ENCODE measurements at places on chromosomes 2 and 18.

- DNase-seq: peak; percentile 49
These were observed 1.4 kb downstream of the RAB1A start for GRCh38 chr2:65128297-65129190.

- no peak for DNase-seq
These were observed 24.3 kb upstream of the RAB10 start for GRCh38 chr2:26009567-26009963.

DNA sequence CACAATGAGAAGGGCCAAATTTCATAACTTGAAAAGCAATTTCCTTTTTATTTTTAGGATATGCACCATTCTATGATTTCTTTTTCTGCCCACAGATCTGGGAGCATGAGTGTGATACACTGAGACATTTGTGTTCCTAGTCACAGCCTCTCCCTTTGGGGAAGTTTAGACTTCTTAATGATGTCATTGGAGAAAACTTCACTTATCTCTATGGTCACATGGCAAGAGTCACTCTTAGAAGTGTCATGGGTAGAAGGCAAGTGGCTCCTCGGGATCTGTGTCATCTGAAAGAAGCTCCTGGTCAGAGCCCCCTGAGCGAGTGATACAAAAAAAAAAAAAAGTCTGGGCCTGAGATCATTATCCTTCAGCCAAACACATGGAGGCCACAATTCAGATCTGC lies 62.5 kb upstream of the LGALSL start:
- DNase-seq: no peak

DNA sequence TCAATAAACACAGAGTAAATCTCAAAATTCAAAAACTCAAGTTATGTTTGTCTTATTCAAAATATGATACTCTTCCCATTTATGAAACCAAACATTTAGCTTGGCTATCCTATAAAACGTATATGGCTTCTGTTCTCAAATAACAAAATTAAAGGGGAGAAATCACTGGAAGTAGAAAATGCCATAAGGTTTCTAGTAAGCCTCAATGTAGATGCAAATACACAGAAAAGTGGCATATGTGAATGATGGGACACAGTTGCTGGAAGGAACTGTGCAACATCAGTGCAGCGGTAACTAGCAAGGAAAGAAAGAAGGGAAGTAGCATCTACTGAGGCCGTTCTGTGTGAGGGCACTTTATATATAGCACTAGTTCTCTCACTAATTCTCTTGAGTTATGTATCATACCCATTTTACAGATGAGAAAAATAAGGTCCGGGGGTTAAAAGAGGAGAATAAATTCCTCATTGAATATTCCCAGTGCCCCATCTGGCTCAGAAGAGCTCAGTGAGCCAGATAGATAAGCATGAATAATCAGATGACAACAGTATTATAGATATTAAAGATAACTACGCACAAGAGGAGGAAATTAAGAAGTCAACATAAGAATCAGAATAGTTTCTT lies 27.2 kb downstream of the NBAS start:
- DNase-seq: no peak
